ENCODE measurements at places on chromosomes 2 and 18. TPM values are rescaled to one million over a fixed set of nuclear protein-coding genes. Genes with fewer than 3 reads are reported as not detected.

PLEK gene
- total RNA-seq: 3.6 TPM

SDC1 gene
- 2.6 TPM for total RNA-seq

- DNase-seq: no peak
- H3K27me3 ChIP-seq: no peaks in the 10 kb centered on the region
- no peaks in the 10 kb centered on the region for H3K4me1 ChIP-seq
- H3K4me3 ChIP-seq: no peak overlapping the region
Observed at GRCh38 chr2:161384864-161385263, 31.2 kb upstream of the TBR1 start.

- H3K27me3 ChIP-seq: no peaks in the 10 kb centered on the region
- H3K4me1 ChIP-seq: no peaks in the 10 kb centered on the region
- H3K27ac ChIP-seq: no peak overlapping the region
Observed at GRCh38 chr2:154688373-154688772, 10.1 kb upstream of the KCNJ3 start.

- H3K27me3 ChIP-seq: no peaks in the 10 kb centered on the region
- no peaks in the 10 kb centered on the region for H3K36me3 ChIP-seq
- H3K27ac ChIP-seq: no peak overlapping the region
- no peaks in the 10 kb centered on the region for H3K4me1 ChIP-seq
Observed at GRCh38 chr2:88329815-88330603, 122.5 kb downstream of the FOXI3 start.

DNA sequence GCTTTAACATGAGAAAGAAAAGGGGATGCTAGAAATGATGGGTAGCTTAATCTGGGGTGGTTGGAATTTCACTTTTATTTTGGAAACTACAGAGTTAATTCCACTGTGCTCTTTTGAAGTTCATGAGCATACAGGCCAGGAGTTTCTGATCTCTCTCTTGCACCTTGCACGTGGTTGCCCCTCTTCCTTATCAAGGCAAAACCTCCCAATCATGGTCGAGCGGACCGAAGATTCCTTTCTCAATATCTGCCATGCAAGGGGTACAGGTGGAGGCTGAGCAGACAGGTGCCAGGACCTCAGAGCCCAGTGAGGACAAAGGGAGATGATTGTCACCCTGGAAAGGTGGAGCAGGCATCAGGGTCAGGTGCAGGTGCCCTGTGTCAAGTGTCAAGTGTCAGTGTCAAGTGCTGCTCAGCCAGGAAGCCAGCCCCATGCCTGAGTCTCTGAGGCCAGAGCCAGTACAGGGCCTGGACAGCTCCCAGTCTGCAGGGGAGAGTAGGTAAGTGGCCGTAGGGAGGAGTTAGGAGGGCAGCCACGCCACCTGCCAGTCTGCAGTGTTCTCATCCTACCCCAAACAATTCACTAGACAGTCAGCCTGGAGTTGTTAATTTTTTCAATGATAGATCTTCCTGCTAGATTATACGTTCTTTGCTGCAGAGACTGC, 42.2 kb downstream of the LPIN1 start:
- H3K4me1 ChIP-seq: no peaks in the 10 kb centered on the region
- DNase-seq: no peak
- H3K27ac ChIP-seq: no peak overlapping the region
- H3K27me3 ChIP-seq: no peaks in the 10 kb centered on the region
- H3K4me3 ChIP-seq: no peak overlapping the region
